ENCODE measurements at places on chromosomes 4 and X.
A peak's percentile ranks its signal among the peaks of the same experiment; 100 is the strongest.

DNA sequence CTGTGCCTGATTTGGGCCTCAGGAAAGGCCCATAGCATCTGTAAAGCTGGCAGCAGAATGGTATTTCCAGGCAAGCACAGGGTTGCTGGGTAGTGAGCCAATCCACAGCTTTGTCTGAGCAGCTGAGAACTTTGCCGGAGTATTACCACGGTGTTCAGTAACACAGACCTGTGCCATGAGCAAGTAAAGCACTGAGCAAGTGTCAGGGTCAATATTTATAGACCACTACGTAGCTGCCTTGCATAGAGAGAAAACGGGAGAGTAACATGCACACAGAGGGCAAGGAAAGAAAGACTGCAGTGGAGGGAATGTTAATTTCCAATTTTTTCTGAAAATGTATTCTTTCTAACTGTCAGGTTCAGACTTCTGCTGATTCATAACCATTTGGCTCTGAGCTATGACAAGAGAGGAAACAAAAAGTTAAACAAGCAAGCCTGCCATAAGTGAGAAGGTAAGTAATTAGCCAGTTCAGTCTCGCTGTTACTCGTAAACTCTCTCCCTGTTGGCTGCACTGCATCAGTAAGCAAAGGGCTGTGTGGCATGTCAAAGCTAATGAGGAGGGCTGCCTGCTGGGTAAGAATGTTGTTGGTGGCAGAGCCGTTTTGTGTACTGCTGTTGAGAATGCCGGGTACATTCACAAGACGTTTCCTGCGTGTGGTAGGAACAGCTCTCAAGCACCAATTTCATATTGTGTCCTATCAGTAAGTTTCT lies 238.1 kb downstream of the BMPR1B start:
- DNase-seq = no peak

DNA sequence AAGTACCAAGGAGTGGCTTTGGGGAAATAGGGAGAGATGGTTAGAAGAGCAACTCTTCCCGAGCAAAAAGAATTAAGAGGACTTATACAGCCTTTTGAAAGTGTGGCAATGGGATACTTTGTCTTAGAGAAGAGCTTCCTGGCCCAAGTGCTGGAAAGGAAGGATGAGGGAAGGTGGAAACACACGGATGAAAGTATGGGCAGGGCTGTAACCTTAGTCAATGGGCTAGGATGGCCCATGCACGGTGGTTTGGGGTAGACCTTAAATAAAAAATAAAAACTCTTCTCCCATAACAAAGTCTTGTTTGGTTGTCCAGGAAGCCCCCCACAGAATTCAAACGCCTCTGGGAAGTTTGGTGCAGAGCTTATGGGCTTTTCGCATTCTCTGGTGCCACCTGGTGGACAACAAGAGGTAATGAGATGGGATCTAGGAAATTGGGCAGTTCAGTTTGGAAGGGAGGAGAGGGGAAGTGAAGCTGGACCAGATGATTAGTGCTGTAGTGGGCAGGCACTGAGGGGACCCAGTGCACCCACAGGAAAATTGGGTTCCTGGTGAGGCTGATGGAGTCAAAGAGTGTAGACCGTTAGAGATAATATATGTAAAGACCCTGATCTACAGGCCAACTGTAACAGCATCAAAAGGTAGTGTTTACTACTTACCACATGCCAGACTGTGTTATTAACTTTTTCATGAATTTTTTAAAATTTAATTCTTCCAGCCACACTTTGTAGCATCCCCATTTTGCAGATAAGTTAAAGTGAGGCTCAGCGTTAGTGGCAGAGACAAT lies 13.8 kb upstream of the ENOX2 start:
- peak; percentile 10 for DNase-seq

DNA sequence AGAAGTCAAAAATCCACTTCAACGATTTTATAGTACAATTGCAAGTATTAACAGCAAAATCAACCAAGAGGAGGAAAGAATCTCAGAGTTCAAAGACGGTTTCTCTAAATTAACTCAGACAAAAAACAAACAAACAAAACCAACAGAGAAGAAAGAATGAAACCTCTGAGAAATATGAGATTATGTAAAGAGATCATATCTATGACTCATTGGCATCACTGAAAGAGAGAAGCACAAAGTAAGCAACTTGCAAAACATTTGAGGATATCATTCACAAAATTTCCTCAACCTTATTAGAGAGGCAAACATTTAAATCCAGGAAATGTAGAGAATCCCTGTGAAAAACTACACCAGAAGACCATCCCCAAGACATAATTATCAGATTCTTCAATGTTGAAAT lies 370.4 kb downstream of the INPP4B start:
- no peak for DNase-seq

DNA sequence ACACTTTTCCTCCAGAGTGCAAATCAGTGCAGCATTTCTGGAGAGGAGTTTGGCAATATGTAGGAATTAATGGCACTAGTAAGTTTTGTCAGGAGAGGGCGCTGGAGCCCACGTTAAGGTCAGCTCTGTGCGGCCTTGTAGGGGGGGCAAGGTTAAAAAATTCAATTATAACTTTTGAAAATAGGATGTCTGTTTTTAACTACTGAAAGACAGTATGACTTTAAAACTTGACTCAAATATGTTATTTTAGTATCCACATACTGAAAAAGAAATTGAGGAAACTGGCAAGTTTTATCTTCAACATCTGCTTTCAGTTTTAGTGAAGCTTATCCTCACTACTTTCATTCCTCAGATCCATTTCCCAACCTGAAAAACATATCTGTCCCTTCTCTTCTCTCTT lies 30.9 kb upstream of the HSD17B13 start:
- DNase-seq = peak; percentile 10

DNA sequence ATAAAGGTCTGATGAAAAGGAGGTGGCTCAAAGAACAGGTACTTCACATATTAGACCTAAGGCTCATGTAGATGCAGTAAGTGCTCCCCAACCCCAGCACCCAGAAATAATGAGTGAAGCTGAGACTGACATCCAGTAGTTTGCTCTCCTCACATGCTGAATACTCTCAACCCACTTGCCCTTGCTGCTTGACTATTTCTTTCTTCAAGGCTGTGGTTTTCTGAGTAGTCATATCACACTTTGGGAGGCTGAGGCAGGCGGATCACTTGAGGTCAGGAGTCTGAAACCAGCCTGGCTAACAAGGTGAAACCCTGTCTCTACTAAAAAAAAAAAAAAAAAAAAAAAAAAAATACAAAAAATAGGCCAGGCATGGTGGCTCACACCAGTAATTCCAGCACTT lies 51.5 kb upstream of the PRPS1 start:
- no peak for DNase-seq

DNA sequence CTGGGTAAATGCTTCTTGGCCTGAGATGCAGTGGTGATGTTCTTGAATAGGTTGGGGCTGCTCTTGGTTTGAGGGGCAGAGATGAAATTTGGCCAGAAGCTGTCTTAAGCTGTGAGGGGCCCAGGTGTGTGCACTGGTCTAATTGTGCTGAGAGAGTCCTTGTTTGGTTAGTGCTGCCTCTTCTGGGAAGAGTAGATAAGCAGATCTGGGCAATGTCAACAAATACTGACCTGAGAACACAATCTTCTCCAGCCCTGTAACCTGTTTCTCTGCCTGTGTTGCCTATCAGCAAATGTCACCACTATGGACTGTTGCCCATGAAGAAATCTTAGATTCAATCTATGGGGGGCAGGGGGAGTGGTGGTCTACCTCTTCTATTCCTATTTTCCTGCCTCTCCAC lies 17.2 kb upstream of the USP27X start:
- no peak for DNase-seq

GRCh38 chrX:5857232-5857631 lies 371.4 kb downstream of the NLGN4X start:
- no peak for DNase-seq

DNA sequence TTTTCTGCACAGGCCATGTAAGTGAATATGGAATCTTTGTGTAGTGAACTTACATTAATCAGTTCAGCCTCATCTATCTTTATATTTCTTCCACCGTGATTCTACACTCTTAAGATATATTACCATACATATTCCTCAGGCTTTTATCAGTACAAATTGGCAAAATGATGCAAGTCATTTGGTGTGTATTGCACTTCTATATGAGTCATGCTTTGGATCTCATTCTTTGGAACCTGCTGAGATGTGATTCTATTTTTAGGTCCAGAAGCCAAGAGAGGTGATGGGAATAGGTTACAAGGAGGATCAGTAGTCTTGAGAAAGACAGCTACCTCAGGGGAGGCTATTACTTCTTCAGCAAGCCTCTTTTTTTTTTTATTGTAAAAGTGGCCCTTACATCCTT lies 204.4 kb downstream of the ZNF330 start:
- DNase-seq = no peak

DNA sequence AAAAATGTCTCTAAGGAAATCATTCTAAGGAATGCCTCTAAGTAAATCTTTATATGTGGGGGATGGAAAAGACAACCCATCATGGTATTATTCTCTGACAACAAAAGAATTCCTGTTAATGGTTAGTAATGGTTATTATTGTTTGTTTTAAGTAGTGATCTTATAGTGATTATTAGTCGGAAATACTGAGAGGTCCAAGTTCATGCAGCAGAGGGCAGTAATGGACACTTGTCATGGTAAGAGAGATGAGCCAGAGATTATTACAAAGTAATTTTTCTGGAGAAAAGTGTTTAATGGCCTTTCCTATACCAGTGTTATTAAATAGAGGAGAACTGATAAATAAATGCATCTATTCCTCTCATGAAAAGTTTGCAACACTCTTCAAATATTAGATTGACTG lies 8.1 kb upstream of the DKK2 start:
- no peak for DNase-seq

DNA sequence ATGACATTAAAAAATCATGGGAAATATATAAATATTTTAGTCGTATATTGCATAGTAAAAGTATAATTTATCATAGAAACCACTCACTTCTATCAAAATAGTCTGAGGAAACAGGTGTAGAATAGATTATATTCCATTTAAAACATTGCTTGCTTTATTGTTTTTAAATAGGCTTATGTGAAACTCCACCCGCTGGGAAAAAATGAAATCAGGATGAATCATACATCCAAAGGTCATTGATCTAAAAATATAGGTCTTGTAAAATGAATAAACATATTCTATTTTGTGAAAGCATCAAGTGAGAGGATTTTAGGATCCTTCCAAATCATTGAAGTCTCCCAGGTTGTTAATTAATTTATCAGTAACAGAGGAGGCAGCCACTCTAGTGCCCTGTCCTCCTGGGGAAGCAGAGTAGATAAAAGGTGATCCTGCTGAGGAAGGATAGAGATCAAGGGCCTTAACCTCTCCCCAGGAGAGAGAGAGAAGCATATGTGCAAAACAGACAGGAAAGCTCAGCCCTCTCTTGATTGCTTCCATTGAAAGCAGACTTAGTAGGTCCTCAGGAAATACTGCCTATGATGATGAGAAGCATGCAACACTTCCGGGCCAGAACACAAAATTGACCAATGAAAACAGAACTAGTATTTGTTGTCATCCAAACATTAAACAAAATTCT lies 96.8 kb upstream of the MAP9 start:
- DNase-seq = no peak

- DNase-seq = no peak
These were observed 17.8 kb upstream of the TDO2 start for GRCh38 chr4:155885666-155886065.

DNA sequence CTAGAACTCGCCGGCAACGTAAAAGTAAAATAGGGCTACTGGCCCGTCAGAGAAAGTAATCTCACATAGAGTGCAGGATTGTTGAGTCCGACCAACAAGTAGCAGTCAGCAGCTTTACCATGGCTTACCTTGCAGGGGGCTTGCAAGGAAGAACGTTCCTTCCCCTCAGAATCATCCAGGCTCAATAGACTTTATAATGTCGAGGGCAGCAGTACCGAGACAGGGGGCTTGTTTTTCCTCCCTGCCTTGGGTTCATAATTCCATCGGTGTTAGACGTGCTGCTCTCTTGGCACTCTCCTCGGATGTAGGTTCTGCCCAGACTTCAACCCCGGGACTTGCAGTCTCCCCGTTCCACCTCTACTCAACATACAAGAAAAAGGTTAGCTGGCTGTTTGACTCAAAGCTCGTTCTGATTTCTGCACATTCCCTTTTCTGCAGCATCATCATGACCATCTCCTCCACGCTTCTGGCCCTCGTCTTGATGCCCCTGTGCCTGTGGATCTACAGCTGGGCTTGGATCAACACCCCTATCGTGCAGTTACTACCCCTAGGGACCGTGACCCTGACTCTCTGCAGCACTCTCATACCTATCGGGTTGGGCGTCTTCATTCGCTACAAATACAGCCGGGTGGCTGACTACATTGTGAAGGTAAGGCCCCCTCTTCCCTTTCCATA lies 1.5 kb downstream of the SLC10A4 start:
- DNase-seq = no peak

GRCh38 chr4:117376692-117377091 lies 291.3 kb upstream of the TRAM1L1 start:
- DNase-seq = no peak

- no peak for DNase-seq
These were observed 647.0 kb upstream of the PCDH7 start for GRCh38 chr4:30073011-30073710.

DNA sequence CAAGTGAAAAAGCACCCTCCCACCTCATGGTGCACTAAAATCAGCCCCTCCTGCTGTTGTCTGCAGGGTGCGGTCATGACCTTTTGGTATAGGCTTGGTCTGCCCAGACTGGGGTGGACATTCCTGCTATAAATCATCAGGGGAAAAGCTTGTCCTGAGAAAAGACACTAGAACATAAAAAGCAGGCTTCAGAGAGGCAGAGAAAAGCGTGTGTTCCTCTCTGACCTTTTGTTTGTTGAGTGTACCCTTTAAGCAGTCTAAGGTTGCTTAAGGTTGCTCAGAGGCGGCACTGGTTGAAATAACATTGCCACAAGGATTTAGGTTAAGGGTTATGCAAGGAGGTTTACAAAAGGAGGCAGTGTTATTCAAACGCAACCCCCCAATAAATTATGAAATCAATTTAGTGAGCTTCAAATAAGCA lies 43.5 kb downstream of the CCDC158 start:
- DNase-seq = no peak

DNA sequence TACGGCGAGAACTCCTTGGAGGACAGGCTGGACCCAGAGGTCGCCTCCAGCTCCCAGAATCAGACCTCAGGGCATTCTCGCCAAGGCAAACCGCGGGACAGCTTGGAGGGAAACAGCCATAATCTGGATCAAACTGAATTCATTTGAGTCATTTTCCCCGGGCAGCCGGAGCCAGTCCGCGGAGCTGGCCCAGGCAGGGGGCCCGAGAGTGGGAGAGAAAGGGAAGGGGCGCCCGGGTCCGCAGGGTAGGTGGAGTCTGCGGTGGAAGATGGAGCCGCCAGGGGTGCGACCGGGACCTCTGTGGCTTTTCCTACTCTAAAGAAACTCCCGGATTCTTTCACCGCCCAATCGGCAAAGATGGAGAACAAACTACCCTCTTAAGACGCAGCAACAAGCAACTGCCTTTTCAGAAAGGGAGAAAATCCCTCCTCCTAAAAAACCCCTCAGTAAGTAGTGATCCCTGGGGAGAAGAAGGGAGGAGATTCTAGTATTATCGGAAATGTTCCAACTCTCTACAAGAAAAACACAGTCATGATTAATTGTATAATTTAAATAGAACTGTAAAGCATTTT lies 5.2 kb downstream of the NKX3-2 start:
- DNase-seq = no peak

DNA sequence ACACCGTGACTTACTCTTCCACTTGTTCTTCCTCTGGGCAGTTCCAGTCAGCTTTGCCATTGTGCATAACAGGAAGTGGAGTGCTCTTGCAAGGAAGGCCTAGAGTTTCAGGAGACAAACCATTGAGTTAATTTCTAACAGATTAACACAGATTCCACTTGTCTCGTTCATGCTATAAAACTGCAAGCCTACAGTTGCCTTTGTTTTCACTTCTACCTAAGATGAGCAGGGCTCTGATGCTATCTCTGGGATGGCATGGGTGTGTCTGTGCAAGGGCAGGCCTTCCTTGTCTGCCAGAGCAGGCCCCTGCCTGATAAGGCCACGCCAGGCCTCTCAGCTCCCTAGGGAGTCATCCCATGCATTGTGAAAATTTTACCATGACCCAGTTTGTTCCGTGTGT lies 67.7 kb upstream of the PGRMC2 start:
- DNase-seq = no peak
